Skin of body (tissue), 3 donors: ENCODE measurements at places on chromosomes 3 and 15. TPM values are rescaled to one million over a fixed set of nuclear protein-coding genes. Genes with fewer than 3 reads are reported as not detected.
A peak's percentile ranks its signal among the peaks of the same experiment; 100 is the strongest.

- no peak for DNase-seq
These were observed 21.9 kb downstream of the AKAP13 start for GRCh38 chr15:85402195-85402881.

DNA sequence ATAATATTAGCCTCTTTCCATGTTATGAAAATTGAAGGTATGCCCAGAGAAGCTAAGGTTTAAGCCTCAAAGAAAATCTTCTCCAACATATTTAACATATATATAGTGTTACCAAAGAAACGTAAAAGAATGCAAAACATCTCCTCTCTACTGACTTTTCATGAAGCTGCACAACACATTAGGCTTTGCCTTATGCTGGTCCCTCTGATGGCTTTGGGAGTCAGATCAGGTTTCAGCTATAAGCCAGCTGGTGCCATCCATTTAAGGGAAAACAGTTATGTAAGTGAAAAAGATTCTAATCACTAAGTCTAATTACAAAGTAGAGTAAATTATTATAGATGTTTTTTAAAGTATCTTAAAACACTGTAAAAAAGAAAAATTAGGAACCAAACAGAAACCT is 410.5 kb downstream of the LSAMP start:
- DNase-seq: peak; percentile 13

DNA sequence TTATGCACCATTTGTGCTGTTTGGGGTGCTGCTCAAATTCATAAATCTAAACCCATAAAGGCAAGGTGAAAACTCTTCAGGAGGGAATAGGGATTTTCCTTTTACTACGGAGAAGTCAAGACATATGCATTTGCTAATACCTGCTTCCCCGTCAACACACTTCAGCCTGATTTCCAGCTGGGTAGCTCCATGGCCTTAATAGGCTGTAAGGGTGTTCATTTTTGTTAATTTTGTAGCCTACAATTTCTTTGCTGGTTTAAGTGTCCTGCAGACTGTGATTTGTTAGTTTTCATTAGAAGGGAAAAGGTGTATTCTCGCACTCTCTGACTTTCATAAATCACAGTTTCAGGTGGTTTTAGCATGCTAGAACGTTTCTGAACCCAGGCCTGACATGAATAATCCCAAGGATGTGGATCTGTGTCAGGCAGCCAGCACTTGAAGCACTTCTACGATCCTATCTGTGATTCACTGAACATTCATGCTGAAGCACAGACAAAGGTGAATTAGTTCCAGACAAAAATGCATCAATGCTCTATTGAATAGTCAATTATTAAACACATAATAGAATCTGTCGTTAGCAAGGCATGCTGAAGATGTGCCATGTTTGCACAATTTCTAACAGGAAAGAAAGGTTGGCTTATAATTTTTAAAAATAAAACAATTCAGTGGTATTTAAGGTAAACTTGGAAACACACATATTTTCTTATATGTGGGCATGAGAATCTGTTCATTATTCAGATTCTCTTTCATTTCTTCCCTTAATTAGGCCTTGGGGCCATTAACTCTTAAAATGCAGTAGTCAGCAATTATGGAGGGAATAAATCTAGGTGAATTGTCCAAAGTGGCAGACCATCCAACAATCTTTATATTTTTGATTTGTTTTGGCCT is 17.9 kb upstream of the NMNAT3 start:
- no peak for DNase-seq

DNA sequence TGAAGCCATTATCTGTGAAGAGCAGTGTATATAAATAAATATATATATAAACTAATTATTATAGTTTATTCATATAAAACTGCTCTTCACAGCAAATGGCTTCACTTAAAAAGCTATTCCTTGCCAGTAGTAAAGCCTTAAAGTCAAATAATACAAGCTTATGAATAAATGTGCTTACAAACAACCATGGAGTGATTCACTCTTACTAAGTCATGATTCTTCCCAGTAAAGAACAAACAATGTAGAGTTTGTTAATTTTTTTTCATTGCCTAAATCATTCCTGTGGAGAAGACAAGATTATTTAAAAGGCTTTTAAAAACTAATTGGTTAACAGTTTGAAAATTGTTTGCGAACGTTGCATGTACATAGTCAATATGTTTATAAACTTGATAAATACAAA is 140.7 kb downstream of the PLCH1 start:
- DNase-seq: no peak

Gene BDH1
- total RNA-seq: 13.0 TPM

DNA sequence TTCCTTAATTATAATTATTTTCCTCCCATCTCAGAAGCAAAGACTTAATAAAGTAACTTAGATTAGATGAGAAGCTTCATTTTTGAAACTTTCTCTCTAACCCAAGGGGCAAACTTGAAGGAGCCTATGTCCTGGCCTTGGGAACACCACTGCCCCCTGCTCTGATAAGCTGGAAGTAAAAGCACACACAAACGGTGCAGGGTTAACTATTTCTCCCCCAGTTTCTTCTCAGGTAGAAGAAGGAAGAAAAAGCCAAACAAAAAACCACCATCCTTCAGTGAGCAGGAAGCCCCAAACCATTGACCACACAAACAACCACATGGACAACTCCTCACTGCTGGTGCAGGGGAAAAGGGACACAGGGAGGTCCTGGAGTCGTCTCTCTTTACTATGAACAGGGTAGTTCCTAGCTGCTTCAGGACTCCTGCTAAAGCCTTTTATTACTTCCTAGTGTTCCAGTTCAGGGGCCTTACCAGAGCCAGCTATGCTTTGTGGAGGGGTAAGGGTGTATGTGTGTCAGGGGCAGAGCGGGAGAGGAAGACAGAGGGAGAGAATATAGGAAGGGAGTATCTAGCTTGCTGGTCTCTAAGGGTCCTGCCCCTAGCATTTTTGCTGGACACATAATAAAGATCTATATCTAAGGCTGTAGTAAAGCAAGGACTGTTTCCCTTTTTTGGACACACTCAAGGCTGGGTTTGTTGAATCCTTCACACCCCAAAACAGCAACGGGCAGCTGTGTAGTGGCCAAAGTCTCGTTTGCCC is 94.0 kb upstream of the UMPS start:
- DNase-seq: no peak

DNA sequence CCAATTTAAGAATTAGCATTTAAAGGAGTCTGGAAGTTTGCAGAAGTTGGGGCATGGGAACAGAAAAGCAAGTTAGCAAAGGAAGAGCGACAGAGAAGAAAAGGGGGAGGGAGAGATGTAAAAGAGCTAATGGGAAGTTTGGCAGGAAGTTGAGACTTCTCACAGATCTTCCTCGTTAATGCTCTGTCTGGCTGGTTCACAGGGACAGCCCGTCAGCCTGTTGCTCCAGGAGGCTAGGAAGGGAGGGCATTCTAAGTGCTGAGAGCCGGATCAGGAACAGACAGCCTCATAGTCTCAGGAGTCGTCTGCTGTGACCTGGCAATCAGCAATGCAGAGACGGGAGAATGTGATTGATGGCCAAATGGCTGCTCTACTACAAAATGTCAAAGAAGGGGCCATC is 150.3 kb downstream of the AGBL1 start:
- no peak for DNase-seq

- DNase-seq: no peak
These were observed 124.5 kb downstream of the MAGI1 start for GRCh38 chr3:65914032-65914739.

Gene SLC28A2
- total RNA-seq: not detected

Gene DIS3L
- 27.3 TPM for total RNA-seq

DNA sequence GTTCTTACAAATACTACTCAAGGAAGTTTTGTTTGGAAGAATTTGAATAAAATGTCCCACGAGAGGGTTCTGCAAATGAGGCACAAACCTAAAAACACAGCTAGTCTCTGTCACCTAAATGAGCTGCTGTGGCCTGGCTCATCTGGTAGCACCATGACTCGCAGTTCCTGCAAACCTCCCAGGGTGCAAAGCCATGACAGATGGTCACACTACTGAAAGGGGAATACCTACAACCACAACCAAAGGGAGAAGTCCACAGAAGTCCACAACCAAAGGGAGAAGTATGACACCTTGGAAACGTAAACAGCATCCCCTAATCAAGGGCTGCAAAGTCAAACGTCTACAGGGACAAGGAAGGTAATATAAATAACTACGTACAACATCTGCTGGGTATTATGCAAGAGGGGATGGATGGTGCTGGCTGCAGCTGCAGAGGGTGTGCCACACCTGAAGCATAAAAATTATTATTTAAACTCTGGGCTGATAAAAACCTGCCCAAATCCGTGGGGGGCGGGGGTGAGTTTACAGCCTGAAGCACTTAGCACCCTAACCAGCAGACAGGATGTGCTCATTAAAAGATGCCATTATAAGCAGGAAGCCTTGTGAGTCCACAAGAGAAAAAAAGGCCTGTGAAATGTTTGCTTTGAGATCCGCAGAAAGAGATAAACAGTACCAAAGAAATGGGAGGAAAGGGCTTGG is 184.0 kb downstream of the MAGI1 start:
- DNase-seq: no peak

- DNase-seq: no peak
These were observed 346.6 kb downstream of the EPHB1 start for GRCh38 chr3:135141672-135142071.

DNA sequence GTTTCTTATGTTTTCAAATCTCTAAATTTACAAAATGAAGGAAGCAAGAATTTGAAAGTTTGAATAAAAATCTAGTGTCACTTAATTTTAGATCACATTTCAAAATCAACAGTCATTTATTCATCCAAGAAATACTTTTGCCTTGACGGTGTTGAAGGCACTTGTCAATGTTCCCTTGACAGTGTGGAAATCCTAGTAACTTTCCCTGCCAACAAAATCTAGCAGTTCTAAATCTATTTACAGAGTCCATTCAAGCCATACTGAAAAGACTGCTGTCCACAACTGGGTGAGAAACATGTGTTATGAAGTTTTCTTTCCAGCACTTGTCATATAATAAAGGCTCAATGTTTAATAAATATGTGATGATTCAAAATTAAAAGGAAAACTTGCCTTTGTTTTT is 8.6 kb upstream of the MAP2K5 start:
- no peak for DNase-seq

DNA sequence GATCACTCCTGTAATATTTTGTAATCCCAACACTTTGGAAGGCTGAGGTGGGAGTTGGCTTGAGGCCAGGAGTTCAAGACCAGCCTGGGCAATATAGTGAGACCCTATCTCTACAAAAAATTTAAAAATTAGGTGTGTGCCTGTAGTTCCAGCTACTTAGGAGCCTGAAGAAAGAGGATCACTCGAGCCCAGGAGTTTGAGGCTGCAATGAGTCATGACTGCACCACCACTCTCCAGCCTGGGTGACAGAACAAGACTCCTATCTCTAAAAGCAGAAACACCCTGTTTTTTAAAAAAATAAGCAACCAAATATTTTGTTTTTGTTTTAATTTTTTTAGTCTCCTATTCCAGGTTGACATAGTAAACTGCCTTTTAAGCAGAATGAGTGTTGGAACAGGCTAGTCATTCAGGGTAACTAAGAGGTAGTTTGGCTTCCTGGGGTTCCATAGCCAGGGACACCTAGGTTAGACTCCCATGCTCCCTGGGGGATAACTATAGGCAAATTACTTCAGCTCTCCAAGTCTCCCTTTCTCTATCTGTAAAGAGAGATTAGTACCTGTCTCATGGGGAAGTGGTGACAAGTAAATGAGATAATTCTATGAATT is 114.6 kb upstream of the C15orf61 start:
- DNase-seq: no peak

Gene CCR8
- not detected for total RNA-seq

Gene IL5RA
- total RNA-seq: 0.79 TPM

- no peak for DNase-seq
These were observed 260.7 kb downstream of the PLOD2 start for GRCh38 chr3:145900056-145900829.

Gene FAM81A
- total RNA-seq: 0.39 TPM

- DNase-seq: no peak
These were observed 4.3 kb downstream of the SLCO3A1 start for GRCh38 chr15:91857772-91858171.

DNA sequence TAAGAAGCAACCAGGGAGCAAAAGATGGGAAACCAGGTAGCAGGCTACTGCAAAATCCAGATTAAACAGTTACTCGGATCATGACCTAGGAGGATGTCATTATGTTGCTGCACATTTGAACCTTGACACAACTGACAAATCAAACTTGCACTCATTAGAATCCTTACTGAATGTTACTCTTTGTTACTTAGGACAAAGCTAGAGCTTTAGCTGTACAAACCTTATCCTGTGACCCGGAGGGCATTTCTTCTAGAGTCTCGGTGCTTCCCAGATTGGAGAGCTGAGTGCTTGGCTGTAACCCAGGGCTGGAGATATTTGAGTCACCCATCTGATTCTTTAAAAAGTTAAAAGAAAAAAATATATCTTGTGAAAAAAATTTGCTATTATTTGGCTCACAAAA is 43.4 kb downstream of the DCP1A start:
- DNase-seq: no peak

- DNase-seq: no peak
These were observed 48.2 kb upstream of the BOC start for GRCh38 chr3:113163152-113163551.

- no peak for DNase-seq
These were observed 45.9 kb downstream of the ATP2C1 start for GRCh38 chr3:130939753-130940152.

DNA sequence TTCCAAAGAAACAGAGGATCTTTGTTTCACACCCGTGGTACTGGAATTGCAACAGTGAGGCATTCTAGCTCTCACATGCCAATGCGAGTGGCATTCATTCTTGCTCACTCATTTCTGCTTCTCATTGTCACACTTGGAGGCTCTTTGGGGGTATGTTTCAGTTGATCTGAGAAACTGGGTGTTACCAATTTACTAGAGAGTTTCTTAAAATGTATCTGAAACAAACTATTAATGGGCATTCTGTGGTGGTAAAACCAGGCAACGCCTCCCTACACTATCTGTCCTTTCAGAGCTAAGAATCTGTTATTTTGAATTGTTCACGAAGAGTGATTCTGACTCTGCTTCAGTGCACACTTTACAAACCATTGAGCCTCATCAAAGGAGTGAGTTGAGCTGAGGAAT is 140.6 kb upstream of the BHLHE40 start:
- no peak for DNase-seq

Gene TMCO5A
- total RNA-seq: not detected

GRCh38 chr3:10289787-10290355 is 2.9 kb downstream of the GHRL start:
- DNase-seq: no peak

Gene PAQR9
- not detected for total RNA-seq
